Type B pancreatic cell (in vitro differentiated cells): ENCODE measurements at places on chromosomes 2 and 18. TPM values are rescaled to one million over a fixed set of nuclear protein-coding genes. Genes with fewer than 3 reads are reported as not detected.

- no peak for DNase-seq
These were observed 40.0 kb upstream of the INPP4A start for GRCh38 chr2:98404556-98405250.

CYP26B1 gene
- 5.4 and 23.6 TPM in 2 replicates for total RNA-seq

BMP10 gene
- total RNA-seq = 0.36 TPM in 1 of 2 replicates, not detected in the other

DNA sequence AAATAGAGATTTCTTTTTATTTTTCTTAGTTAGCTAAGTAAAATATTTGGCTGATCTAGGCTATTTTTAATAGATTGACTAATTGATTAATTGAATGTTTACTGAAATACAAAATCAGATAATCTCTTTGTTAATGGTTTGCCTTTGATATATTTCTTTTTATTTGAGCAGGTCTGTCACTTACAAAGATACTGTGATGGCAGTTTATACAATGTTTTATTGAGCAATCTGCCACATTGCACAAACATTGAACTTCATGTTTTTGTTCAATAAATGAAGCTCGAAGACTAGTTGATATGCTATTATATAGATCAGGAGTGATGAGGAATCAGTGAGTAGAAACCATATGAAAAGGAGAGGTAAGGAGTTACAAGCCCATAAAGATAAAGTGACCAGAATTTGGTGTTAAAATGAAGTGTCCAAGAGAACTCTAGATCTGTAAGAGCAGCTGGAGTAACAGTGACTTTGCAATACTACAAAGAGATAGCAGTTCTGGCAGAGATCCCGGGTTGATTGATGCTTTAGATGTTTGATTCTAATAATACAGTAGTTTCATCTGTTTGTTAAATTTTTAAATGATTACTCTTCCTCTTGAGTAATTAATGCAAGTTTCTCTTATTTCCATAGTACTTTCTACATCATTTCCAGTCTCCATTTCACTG, 574.2 kb downstream of the CCDC85A start:
- no peak for DNase-seq
